ENCODE measurements at places on chromosomes 2 and 18.

- DNase-seq: peak; percentile 72
Observed at GRCh38 chr18:12305930-12306629, 2.0 kb upstream of the TUBB6 start.

- DNase-seq: no peak
Observed at GRCh38 chr2:206707164-206707701, 11.0 kb downstream of the DYTN start.

DNA sequence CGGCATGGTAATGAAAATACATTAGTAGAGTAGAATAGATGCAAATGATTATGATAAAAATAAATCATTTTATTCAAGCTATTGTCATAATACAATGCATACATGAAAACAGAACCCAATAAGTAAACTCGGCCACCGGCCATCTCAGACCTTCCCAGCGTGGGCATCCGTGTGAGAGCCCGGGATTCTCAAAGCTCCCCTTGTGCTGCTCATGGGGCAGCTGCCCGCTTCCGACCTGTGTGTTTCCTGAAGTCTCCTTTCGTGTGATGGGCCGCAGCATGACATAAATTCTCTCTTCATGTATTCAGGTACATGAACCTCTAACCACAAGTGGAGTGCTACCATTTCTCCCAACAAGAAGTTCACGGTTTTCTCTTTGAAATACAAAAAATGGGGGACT is 13.5 kb upstream of the CNDP2 start:
- no peak for DNase-seq

DNA sequence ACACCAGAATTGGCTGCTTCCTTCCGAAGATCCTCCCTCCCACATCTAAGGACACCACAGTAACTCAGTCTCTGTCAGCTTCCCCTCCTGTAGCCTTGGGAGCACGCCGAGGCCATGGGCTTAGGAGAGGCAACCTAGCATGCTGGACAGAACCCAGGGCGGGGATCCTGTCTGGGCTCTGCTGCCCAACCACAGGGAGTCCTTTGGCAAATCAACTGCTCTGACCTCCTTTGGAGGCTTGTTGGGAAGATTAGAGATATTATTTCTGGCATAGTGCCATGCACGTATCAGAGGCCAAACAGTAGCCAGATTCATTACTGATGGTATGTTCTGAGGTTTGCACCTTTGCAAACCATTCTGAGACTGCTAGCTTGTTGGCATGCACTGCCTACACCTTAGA is 262.7 kb upstream of the EPAS1 start:
- no peak for DNase-seq

DNA sequence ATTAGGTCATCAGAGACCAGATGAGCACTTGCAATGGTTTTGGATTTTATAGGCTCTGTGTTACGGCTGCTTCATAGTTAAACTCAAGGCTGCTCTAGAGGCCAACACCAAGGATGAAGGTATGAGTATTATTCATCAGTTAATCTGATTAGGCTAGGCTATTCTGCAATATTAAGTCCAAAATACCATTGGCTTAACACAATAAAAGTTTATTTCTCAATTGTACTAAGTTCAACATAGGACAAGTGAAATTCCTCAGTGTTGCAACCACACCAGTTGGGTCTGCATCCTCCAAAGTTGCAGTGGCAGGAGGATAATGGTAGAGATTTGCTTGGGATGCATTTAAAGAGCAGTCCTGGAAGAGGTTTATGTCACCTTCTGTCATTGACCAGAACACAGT is 538.3 kb upstream of the CDH2 start:
- no peak for DNase-seq

- DNase-seq: no peak
Observed at GRCh38 chr2:231284296-231284695, 85.9 kb downstream of the ARMC9 start.

DNA sequence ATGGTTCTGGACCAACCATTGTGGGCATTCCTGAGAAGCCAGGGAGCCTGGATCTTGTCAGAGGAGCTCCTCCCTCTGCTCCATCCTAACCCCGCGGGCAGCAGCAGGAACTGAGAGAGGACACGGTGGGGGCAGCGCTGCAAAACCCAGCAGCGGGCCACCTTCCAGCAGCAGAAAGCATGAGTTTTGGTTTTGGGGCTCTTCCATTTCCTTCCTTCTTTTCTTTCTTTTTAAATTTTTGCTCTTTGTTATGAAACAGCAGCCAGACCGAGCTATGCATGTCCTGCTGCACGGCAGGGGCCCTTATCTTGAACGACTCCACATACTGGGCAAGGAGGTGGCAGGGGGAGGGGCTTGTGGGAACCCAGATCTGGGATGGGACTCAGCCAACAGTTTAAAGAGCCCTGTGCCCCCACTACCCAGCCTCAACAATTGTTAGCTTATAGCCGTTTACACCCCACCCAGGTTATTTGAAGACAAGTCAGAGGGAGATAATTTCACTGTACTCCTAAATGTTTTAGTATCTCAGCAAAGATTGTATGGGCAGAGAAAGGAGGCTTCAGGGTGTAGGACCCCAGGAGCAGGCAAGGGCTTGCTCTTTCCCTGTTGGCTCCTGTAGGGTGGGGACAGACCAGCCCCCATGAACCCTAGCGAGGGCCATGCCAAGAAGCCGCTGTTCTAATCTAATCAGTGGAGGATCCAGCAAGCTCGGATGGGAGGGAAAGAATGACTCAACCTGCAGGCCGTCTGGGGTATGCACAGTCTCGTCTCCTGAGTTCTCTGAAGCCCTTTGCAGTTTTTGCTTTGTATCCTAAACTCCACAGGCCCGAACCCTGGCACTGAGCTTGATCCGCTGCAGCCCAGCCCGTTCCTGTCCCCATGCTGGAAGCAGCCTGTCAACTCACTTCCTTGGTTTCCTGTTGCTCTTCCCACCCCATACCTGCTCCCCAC is 75.3 kb downstream of the LRRFIP1 start:
- DNase-seq: peak; percentile 90

DNA sequence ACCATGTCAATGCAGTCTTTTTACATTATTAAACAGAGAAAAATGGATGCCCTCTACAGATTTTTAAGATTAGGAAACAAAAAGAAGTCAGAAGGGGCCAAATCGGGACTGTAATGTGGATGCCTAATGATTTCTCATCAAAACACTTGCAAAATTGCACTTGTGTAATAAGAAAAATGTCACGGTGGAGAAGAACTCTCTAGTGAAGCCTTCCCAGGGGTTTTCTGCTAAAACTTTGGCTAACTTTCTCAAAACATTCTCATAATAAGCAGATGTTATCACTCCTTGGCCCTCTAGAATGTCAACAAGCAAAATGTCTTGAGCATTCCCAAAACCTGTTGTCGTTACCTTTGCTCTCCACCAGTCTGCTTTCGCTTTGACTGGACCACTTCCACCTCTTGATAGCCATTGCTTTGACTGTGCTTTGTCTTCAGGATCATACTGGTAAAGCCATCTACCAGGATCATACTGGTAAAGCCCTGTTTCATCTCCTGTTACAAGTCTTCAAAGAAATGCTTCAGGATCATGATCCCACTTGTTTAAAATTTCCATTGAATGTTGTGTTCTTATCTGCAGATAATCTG is 226.8 kb downstream of the TNS1 start:
- DNase-seq: no peak

DNA sequence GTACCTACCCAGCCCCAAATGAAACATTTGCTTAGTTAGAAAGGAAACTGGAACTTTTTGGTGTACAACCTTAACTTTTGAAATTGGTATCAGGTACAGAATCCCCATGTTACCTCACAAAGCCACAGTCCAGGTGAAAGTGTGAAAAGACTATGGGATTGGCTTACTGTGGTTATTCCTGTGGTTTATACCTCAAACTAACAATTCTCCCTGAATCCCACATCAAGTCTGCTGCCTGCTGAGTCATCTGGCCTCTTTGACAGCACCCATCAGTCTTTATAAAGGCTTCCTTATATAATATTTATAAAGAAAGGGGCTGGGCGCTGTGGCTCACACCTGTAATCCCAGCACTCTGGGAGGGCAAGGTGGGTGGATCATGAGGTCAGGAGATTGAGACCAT is 164.6 kb downstream of the TMEM247 start:
- DNase-seq: no peak

DNA sequence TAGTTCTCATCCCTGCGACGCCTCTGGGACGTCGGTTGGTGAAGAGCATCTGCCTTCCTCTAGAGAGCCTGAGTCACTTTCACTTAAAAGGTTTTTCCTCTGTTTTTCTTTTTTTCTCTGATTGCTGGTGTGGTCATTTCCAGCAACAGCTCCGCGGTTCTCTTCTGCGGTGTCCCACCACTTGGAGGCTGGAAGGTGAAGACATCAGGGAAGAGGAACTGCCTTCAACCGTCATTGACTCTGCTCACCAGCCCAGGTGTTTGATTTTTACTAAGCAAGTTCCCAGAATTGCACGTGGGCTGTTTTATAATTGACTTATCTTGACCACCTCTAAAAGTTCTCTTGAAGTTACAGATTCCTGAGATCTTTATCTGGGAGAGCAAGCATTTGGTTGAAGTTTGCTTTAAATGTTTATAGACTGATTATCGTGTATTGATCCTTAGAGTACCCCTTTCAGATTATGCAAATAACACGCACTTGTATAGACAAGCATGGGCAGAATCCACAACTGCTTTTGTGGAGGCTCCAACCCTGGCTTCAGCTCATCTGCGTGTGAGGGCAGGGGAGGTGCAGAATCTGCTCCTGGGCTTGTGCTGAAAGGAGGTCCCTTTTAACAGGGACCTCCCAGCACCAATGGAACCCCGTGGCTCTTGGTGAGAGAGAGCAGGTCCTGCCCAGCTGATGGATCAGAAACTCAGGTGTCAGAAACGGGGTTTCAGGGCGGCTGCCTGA is 3.5 kb downstream of the CTDP1 start:
- DNase-seq: no peak

DNA sequence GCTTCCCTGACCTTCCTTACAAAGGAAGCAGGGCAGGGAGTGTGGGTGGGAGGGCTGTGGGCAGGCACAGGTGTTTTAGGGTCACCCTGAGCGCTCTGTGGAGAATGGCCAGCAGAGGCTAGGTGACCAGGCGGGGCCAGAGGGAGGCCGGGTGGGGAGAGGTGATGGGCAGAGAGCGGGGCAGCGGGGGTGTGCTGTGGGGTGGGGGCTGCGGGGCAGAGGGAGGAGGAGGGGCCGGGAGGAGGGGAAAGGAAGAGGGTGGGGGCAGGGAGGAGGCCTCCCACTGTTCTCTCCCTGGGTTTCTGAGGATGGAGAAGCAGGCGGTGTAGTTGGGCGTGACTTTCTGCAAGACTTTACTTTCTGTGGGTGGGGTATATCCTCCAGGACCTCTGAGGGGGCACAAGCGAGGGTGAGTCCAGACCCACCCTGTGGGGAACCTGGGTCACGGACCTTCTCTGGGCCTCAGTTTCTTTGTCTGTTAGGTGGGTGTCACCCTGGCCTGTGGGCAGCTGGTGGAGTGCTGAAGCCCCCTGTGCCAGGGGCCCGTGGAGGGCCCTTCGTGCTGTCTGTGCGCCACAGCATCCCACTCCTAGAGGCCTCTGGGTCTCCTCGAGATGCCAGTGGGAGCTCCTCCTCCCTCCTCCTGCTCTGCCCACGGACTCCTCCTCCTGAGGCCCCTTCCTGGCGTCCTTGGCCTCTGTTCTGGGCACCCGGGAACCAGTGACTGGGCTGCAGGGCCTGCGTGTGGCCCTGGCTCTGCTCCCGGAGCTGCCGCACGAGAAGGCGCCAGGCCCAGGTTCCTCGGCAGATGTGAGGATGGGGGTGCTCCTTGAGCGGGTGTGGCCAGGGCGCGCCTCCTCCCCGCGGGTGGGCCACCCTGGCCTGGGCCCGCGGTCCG is 6.3 kb upstream of the NEU4 start:
- no peak for DNase-seq

Data from hematopoietic multipotent progenitor cell treated with erythropoietin and hydrocortisone succinate and interleukin-3 and kit ligand, for 8 days (in vitro differentiated cells).